ENCODE measurements at places on chromosomes 6 and 20. TPM values are rescaled to one million over a fixed set of nuclear protein-coding genes. Genes with fewer than 3 reads are reported as not detected.
A peak's percentile ranks its signal among the peaks of the same experiment; 100 is the strongest.

HLA-G gene
- total RNA-seq = 1.3 TPM

DAAM2 gene
- total RNA-seq = not detected

TSPO2 gene
- not detected for total RNA-seq

ERVFRD-1 gene
- not detected for total RNA-seq

DNA sequence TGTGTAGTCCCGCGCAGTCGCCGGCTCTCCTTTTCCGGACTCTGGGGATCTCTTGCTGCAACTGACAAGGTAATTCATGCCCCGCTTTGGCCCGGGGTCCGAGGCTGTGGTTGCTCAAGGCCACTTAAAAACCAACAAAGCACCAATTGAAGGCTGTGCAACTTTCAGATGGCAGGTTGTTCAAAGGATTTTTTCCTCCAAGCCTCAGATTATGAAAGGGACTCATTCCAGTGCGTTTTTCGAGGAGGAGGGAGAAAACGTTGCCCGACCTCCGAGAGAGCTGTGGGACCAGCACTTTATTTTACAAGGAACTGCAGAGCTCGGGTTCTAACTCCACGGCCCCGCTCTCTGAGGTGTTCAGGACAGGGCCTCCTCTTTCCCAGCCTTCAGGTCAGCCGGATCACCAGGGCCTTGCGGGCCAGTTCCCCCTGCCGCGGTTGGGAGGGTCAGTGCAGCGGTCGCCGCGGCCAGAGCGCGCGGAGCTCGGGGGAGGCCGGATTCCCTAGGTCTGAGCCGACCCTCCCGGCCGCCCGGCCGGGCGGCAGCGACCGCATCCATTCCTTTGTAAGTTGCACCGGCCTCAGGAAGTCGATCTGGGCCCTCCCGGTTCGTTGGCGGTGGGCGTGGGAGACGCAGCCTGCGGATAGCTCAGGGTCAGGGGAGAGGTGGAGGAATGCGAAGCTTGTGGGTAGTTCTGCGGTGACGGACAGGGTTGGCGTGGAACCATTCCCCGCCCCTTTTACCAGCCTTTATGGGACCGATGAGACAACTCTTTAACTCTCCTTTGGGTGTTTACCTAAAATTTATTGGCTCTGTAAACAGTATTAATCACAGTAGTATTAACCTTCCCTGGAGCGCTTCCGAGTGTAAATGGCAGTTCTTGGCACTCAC is 1.6 kb downstream of the UTRN start:
- peaks cover 25% of the 10 kb centered on the region for H3K4me1 ChIP-seq
- DNase-seq = no peak
- peak overlapping the region; percentile 91 for H3K4me3 ChIP-seq
- H3K36me3 ChIP-seq = peaks cover 3% of the 10 kb centered on the region
- peaks cover 34% of the 10 kb centered on the region for H3K27me3 ChIP-seq

DNA sequence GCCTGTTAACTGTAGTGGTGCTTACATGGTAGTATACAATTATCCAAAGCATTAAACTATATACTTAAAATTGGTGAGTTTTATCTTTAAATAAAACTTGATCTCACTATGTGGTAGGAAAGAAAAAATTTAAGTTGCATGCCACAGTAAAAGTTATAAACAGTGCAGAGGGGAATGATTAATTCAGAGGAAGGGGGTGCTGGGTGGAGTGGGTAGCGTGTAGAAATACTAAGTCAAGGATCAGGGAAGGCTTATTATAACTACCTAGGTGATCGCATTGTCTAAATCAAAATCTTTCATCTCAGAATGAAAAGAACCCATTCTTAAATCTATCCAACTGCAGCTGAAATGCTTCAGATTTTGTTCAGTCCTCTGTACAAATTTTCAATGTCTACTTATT is 428.3 kb downstream of the ADGRB3 start:
- H3K4me1 ChIP-seq = no peaks in the 10 kb centered on the region
- no peak for DNase-seq
- no peaks in the 10 kb centered on the region for H3K27me3 ChIP-seq
- H3K36me3 ChIP-seq = no peaks in the 10 kb centered on the region
- no peak overlapping the region for H3K4me3 ChIP-seq

- H3K27ac ChIP-seq = no peak overlapping the region
- H3K4me1 ChIP-seq = peaks cover 10% of the 10 kb centered on the region
- no peaks in the 10 kb centered on the region for H3K36me3 ChIP-seq
- no peak overlapping the region for H3K4me3 ChIP-seq
Observed at GRCh38 chr6:156720691-156721685, 56.2 kb upstream of the ARID1B start.

GRCh38 chr6:41374618-41375590 is 39.5 kb downstream of the NCR2 start:
- no peak for DNase-seq
- H3K36me3 ChIP-seq = no peaks in the 10 kb centered on the region

DNA sequence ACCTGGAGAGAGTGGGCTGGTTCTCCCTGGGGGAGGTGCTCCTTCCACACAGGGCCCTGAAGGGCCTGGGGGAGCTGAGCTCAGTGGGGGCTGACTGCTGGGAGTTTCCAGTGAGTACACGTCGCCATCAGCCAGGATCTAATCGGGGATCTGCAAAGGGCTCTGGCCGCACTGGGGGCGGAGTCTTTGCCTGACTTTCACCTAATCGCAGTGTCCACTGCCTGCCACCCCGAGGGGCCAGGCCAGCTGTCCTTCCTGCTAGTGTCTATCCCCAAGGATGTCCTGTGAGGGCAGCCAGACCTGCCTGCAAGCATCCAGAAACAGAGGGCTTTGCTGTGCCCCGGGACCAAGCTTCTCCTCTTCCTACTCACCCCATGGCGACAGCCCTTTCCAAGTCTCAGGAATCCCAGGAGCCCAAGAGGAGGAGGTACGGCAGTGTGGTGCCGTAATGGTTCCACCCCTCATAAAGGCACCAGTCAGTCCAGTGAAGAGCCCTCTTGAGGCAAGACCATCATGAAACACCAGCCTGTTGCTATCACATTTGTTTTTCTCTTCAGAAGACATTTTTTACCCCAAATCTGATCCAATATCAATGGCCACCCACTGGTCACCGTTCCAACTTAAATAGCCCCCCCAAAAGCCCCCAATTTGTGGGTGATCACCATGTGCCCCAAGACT is 243.1 kb upstream of the ECI2 start:
- H3K27me3 ChIP-seq = no peaks in the 10 kb centered on the region
- no peak overlapping the region for H3K4me3 ChIP-seq
- H3K36me3 ChIP-seq = no peaks in the 10 kb centered on the region
- no peaks in the 10 kb centered on the region for H3K4me1 ChIP-seq
- DNase-seq = no peak
- H3K27ac ChIP-seq = no peak overlapping the region

DNA sequence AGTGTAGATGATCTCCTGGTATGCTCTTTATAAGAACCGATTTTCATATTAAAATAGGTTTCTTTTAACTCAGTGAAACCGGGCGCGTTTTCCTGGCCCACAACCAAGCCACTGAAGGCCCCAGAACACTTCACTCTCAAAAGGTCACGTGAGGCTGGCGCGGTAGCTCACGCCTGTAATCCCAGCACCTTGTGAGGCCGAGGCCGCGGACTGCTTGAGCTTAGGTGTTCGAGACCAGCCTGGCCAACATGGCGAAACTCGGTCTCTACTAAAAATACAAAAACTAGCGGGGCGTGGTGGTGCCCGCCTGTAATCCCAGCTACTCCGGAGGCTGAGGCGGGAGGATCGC is 402 bp upstream of the TAF8 start:
- H3K4me1 ChIP-seq = peaks cover 76% of the 10 kb centered on the region
- peaks cover 50% of the 10 kb centered on the region for H3K36me3 ChIP-seq
- H3K4me3 ChIP-seq = peak overlapping the region; percentile 87
- peak; percentile 46 for DNase-seq
- no peaks in the 10 kb centered on the region for H3K27me3 ChIP-seq
- H3K27ac ChIP-seq = peak overlapping the region; percentile 98

DNA sequence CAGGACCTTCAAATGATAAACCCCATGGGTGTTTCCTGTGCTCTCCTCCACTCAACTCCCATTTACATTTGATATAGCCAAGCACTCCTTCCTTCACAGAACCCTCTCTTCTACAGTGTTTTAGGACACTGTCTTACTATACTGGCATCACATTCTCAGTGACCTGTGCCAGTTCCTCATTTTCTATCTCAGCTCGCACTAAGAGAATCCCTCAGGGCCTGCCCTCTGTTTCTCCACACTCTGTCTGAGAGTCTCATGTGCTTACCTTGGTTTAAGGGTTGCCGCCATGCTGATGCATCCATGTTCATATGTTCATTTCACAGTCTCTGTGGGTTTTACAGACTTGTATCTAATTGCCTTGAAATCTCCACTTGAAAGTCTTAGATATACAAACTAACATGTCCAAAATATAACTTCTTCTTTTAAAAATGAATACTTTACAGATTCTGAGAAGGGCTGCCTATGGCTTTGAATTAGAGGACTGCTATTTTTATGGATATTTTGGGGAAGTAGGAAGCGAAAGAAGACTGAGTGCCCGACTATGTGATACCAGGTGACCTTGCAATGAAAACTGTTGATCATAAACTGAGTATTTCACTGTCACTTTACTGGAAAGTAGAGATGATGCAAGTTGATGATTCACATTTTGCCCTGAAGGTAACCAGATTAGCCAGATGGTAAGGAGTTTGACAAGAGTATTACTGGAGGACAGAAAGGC is 153.1 kb upstream of the SIM1 start:
- no peak for DNase-seq
- no peaks in the 10 kb centered on the region for H3K4me1 ChIP-seq
- H3K4me3 ChIP-seq = no peak overlapping the region
- no peaks in the 10 kb centered on the region for H3K27me3 ChIP-seq

DNA sequence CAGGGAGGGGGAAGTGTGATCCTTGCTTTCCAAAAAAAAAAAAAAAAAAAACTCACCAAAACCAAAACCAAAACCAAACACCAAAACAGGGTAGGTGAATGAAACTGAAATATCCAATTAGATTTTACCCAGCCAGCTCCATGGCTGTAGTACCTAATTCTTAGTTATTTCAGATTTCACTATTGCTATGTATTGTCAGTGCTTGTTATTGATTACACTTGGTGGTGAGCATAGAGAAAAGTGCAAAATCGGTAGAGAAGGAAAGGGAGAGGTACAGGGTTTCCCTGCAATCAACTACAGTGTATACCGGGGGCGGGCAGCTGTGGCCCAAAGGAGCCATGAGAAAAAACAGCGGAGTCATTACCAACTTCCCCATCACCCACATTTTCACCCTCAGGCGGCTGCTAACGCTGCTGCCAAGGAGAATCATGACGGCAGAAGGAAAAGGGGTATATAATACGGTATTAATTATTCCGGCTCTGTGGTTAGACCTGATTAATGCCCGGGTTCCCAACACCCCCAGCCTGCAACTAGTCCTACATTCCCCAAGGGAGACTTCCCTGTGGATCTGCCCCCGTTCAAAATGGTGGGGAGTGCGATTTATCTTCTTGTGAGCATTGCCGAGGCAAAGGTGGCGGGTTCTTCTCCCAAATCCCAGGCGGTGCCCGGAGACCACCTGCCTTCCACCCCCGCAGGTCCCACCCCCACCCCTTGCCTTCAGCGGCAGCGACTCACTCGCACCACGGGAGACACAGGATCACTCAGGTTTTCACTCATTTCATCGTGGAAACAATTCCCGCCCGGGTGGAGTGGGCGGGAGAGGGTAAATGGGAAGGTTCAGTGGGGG is at the start of gene C6orf62:
Gene C6orf62, minus strand, starts transcription at position 30 of the 847 bp plus-strand sequence. CDS start 486 bp downstream, outside the sequence.
- peak within 1 kb of the TSS; percentile 100 for H3K27ac ChIP-seq
- H3K4me3 ChIP-seq = peak within 1 kb of the TSS; percentile 96
- DNase-seq = peak; percentile 55
- peaks cover 51% of the 10 kb centered on the region for H3K4me1 ChIP-seq
- no peaks in the 10 kb centered on the region for H3K27me3 ChIP-seq

- H3K36me3 ChIP-seq = peaks cover 3% of the 10 kb centered on the region
- H3K27me3 ChIP-seq = peaks cover 8% of the 10 kb centered on the region
- H3K4me3 ChIP-seq = no peak overlapping the region
- no peak for DNase-seq
- H3K27ac ChIP-seq = no peak overlapping the region
Observed at GRCh38 chr20:62344092-62344491, 23.0 kb downstream of the LAMA5 start.

DNA sequence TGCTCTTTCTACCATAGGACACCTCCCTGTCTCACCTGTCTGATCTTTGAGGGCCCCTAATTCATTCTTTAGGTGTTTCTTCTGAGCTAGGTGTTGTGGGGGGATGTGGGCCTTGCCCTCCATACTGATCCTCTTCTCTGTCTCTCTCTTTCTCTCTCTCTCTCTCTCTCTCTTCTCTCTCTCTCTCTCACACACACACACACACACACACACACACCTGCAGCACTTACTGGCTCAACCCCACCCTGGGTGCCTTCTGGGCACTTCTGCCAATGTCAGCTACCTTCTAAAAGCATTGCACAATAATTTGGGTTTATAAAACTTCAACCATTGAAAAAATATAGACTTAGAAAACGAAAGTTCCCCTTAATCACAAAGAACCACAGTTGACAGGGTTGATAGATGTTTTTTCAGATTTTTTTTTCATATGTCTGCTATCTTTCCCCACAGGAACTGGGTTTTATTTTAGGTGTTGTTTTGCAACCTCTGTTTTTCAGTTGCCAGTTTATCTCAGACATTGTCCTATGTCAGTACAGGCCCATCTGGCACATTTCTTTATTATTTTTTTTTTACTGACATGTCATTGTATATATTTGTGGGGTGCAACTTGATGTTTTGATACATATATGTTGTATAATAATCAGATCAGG is 28.1 kb downstream of the PKIG start:
- H3K27me3 ChIP-seq = no peaks in the 10 kb centered on the region
- H3K4me3 ChIP-seq = no peak overlapping the region
- H3K27ac ChIP-seq = peak overlapping the region; percentile 95
- H3K4me1 ChIP-seq = peaks cover 32% of the 10 kb centered on the region
- peak; percentile 23 for DNase-seq

DNA sequence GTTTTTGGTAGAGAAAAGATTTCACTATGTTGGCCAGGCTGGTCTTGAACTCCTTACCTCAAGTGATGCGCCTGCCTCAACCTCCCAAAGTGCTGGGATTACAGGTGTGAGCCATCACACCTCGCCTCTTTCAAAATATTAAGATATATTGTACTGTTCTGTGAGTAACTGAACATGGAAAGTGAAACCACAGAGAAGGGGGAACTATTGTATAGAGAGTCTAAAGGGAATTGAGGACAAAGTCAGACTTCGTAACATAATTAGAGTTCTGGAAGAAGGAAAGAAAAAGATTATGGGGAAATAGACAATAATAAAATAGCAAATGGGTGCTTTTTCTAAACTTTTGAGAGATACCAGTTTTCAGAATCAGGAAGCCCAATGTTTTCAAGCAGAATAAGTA is 17.4 kb upstream of the AKAP7 start:
- no peak overlapping the region for H3K27ac ChIP-seq
- H3K4me3 ChIP-seq = no peak overlapping the region
- H3K27me3 ChIP-seq = no peaks in the 10 kb centered on the region
- no peak for DNase-seq

Data from activated CD4-positive, alpha-beta T cell treated with anti-CD3 and anti-CD28 coated beads, Interleukin-2, amount 10 ng/mL, durations not matched to agents 7 days and 5 days (primary cell).